ENCODE measurements at places on chromosomes 1 and 21. TPM values are rescaled to one million over a fixed set of nuclear protein-coding genes. Genes with fewer than 3 reads are reported as not detected.

RNPEP gene
- polyA plus RNA-seq, result 62.5 TPM

S100A1 gene
- polyA plus RNA-seq, result 29.8 TPM

TMCC2 gene
- 8.7 TPM for polyA plus RNA-seq

HHIPL2 gene
- 1.2 TPM for polyA plus RNA-seq

GJA8 gene
- polyA plus RNA-seq, result 0.39 TPM

AMPD1 gene
- polyA plus RNA-seq, result not detected

CTSK gene
- 28.1 TPM for polyA plus RNA-seq

LRRC53 gene
- polyA plus RNA-seq, result not detected

ANGPTL1 gene
- polyA plus RNA-seq, result 5.0 TPM

NEGR1 gene
- 3.9 TPM for polyA plus RNA-seq

FRRS1 gene
- polyA plus RNA-seq, result 8.3 TPM

ZNF692 gene
- polyA plus RNA-seq, result 43.2 TPM

ACBD3 gene
- polyA plus RNA-seq, result 54.5 TPM

DNA sequence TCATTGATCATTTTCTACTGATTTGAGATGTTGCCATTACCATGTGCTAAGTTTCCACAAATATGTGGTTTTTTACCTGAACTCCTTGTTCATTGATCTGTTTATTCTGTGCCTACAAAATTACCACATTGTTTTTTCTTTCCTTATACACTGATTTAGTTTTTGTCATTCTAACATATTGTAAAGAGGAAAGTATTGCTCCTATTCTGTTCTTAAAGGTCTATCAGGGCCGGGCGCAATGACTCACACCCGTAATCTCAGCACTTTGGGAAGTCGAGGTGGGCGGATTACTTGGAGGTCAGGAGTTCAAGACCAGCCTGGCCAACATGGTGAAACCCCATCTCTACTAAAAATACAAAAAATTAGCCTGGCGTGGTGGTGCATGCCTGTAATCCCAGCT, 75.1 kb downstream of the CAMTA1 start:
- DNase-seq, result no peak

GRCh38 chr21:29638138-29638537, 301.7 kb downstream of the GRIK1 start:
- DNase-seq, result no peak

- no peak for DNase-seq
These were observed 3.3 kb downstream of the CROCC start for GRCh38 chr1:16924919-16925477.

- no peak for DNase-seq
These were observed 12.8 kb downstream of the ZDHHC18 start for GRCh38 chr1:26839339-26839722.

DNA sequence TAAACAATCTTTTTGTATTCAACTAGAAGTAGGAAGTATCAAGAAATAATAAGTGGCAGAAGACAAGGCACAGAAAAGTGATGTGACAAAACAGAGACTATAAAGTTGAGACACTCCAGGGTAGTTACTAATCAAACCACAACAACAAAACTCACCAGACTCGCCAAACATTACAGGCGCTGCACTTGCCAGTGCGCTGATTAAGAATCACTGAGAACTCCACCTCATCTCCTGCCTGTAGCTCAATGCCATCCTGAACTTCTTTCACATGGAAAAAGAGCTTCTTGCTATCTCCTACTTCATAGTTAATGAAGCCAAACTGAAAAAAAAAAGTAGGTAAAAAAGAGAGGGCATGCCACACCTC, 2.8 kb upstream of the NRAS start:
- no peak for DNase-seq

- no peak for DNase-seq
These were observed 59.9 kb downstream of the PLXNA2 start for GRCh38 chr1:208183977-208184911.

DNA sequence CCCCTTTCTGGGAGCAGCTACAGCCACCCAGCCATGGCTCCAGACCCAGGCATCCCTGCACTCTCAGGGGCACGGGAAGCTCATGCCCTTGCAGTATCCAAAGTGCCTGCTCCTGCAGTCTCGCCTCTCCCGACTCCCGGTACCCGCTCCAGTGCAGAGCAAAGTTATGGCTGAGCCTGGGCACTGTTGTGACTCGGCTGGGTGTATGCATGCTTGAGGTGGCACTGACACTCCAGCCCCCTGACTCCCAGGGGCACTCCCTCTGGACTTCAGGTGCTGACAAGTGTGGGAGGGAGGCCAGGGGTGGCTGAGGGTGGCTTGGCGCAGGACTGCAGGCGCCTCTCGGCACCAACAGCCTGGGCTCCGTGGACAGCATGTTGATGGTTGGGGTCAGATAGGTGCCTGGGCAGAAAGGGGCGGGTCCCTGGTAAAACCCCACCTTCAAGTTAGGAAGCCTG, 580.1 kb upstream of the ADGRL2 start:
- no peak for DNase-seq

DNA sequence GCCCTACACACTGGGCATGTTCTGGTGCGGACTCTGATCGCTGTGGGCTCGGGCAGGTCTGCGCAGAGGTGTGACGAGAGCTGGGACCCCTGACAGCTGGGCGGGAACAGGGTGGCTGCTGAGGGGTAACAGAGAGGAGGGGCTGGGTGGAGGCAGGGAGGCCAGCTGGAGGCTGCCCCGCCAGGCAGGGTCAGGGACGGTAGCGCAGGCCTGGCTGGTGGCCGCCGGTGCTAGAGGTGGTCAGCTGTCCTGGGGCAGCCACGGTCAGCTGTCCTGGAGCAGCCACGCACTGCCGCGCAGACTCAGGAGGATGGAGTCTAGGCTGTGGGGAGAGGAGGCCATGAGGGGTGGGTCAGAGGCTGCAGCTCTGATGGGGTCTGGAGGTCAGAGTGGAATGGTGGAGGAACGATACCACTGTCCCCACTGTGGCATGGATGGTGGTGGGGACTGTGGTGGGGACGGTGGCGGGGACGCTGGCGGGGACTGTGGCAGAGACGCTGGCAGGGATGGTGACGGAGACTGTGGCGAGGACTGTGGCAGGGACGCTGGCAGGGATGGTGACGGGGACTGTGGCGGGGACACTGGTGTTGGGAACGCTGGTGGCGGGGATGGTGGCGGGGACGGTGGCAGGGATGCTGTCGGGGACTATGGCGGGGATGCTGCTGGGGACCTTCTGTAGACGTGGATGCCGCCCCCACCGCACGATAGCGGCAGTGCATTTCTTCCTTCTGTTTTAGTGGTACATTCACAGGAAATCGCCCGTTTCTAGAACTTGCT, 21.3 kb upstream of the LRRC3 start:
- no peak for DNase-seq

GRCh38 chr1:30588311-30589073, 134.9 kb downstream of the MATN1 start:
- DNase-seq, result no peak

DNA sequence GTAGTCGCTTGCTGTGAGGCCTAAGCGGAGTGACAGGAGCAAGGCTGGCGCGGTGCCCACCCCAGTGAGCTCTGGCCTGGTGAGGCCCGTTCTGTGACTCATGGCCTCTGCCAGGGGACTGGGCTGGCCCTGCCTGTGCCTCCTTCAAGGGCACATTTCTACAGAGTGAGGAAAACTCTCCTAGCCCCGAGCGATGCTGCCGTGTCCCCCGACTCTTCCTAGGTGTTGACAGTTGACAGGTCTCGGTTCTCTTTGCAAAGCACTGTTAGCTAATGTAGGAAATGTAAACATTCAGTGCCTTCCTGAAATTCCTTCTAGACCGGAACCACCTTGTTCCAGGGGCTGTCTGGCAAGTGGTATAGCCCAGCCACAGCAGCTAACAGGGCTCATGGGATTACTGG, 43.9 kb downstream of the ABCG1 start:
- no peak for DNase-seq

DNA sequence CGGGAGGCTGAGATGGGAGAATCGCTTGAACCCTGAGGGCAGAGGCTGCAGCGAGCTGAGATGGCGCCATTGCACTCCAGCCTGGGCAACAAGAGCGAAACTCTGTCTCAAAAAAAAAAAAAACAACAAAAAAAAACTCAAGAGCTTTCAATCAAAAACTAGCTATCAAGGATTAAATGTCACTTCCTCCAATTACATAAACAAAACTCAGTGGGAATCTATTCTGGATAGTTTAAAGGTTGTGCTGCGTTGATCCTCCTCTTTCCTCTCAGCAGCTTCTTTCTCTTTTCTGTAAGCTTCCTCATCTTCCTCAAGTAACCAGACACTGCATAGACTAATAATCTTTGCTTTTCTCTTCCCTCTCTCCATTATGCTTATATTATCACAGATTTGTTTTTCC, 20.7 kb downstream of the EIF4G3 start:
- no peak for DNase-seq

DNA sequence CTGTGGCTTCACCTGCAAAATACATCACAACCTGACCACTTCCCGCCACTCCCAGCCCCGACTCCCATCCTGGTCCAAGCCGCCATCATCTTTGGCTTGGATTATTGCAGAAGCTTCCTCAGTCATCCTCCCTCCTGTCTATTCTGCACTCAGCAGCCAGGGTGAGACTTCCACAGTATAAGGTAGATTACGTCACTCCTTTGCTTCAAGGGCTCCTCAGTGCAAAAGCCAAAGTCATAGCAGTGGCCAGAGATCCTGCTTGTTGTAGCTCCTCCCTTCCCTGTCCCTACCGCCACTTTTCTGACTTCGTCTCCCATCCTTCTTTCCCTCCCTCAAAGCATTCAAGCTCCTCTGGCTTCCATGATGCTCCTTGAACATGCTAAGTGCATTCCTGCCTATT, 152.8 kb downstream of the GRIK3 start:
- DNase-seq, result no peak

- no peak for DNase-seq
These were observed 50.1 kb upstream of the RGS18 start for GRCh38 chr1:192108161-192108560.

GRCh38 chr21:23384679-23385078, 2222.6 kb downstream of the MRPL39 start:
- no peak for DNase-seq

DNA sequence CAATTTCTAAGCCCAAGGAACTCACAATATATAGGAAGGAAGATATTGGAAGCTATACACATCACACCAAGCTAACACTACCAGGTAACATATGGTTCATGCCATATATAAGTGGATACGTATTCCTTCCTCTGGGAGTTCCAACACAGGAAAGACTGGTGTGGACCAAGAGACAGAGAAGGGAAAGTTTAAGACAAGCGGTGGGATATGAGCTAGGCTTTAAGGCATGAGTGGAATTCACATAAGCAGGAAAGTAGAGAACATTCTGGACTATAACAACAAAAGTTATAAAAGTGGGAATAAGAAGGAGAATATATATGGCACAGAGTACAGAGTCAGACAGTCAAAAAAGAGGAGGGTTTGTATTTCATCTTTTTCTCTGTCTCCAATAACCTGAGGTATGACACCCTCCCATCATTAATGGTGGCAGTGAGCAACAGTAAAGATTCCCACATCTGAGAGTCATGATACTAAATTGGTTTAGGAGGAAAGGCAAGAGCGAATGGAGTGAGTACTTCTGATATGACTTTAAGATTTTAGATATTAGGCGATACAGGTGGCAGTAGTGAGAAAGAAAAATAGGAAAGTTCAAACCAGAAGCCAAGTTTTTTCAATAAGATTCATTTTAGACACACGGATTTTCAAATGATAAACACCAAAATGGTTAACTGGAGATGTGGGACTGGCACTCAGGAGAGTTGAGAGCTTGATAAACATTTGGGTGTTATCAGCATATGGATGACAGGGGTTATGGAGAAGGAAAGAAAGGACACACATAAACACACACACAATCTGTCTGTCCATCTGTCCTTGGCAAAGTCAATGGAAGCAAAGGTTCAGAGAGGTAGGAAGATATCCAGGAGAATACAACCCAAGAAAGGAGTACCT, 87.4 kb upstream of the TTC39A start:
- DNase-seq, result no peak

- DNase-seq, result no peak
These were observed 1.1 kb upstream of the MAP7D1 start for GRCh38 chr1:36154765-36155407.

DNA sequence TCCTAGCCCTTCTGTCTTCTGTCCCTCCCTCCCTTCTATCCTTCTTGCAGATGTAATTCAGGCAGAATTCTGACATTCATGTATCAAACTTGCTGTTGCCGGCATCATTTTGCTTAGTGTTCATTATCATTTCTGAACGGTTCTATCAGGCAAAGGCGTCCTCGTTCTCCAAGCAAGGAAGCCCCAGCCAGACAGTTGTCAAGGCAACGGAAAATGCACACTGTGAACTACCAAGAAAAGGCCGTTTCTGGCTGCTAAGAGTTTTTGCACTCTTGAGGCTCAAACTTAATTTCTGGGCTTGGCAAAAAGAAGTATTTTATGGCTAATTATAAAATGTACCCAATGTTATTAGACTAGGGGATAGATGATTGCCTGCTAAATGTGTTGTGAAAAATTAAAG, 164.7 kb upstream of the KCNJ15 start:
- DNase-seq, result no peak

- DNase-seq, result no peak
These were observed 19.7 kb upstream of the RNU1-4 start for GRCh38 chr1:16720351-16721223.

- no peak for DNase-seq
These were observed 24.9 kb downstream of the UBE2U start for GRCh38 chr1:64228167-64228957.

DNA sequence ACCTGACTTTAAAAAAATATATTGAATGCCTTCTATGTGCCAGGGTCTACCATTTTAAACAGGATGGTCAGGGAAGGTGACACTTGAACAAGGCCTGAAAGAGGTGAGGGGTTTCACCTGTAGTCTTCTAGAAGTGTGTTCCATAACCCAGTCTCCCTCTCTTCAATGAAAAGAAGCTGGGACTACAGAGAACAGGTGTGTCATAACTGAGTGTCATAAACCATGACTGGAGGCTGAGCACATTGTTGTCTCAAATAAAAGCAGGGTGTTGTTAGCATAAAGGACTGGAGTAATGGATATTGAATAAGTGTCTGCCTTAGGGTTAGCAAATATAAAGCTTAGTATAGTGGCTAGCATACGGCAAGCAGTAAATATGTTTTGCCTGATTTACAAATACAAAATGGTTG, 65.4 kb downstream of the SYDE2 start:
- no peak for DNase-seq

GRCh38 chr1:18480315-18481189, at the start of gene KLHDC7A:
Gene KLHDC7A (plus strand): TSS chr1:18480930. CDS start chr1:18480982, 52 bp downstream.
- peak; percentile 58 for DNase-seq

DNA sequence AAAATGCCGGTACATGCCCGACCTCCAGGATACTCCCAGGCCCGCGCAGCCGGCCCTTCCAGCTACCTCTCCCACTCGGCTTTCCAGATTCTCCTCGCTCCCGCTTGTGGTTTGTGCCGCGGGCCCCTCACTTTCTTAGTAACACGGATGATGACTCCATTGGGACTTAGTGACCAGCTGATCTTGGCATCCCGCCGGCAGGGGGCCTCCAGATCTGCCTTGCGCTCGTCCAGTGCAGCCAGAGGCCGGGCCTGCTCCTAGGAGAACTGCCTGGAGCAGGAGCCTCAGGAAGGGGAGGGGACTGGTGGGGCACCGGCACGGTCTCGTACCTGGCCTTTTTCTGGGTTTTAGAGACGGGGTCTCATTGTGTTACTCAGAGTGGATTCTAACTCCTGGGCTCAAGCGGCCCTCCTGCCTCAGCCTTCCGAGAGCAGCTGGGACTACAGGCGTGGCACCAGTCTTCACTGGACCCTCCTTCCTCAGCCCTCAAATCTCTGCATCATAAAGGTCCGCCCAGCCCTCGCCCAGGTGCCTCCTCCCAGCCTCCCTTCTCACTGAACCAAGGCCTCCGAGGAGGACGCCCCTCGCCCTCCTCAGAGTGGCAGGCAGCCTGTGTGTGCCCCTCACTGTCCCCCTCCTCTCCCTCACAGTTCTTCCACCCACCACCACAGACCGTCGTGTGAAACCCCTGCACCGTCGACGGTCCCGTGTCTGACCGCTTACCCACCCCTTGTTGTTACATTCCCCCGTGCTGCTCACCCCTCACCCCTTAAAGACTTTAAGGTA, 78.6 kb downstream of the SLC25A24 start:
- no peak for DNase-seq
